ENCODE measurements at places on chromosomes 2 and 18. TPM values are rescaled to one million over a fixed set of nuclear protein-coding genes. Genes with fewer than 3 reads are reported as not detected.

The DUSP19 gene
- 3.5 TPM for total RNA-seq

The DYSF gene
- 0.15 TPM for total RNA-seq

The MERTK gene
- total RNA-seq = 0.29 TPM

The TMEM247 gene
- total RNA-seq = not detected

The EMILIN2 gene
- total RNA-seq = 16.3 TPM

The TXNL4A gene
- 30.3 TPM for total RNA-seq

The FTCDNL1 gene
- 3.3 TPM for total RNA-seq

The SCTR gene
- total RNA-seq = not detected

The MBOAT2 gene
- total RNA-seq = 73.4 TPM

The MBP gene
- total RNA-seq = 3.8 TPM

The IKZF2 gene
- total RNA-seq = 15.6 TPM

The CKAP2L gene
- total RNA-seq = 0.50 TPM

The DPP10 gene
- total RNA-seq = not detected

The CAPN14 gene
- total RNA-seq = 0.33 TPM

The KCNJ3 gene
- total RNA-seq = not detected

The FSHR gene
- total RNA-seq = not detected

The MAL gene
- total RNA-seq = 0.17 TPM

The CEP68 gene
- total RNA-seq = 8.6 TPM

The TEKT4 gene
- total RNA-seq = not detected

The IL36RN gene
- not detected for total RNA-seq

The C2orf80 gene
- not detected for total RNA-seq

The MLPH gene
- 18.0 TPM for total RNA-seq

The CTLA4 gene
- total RNA-seq = not detected

The CYTIP gene
- total RNA-seq = not detected

The ST8SIA5 gene
- 0.15 TPM for total RNA-seq

The CNTNAP5 gene
- not detected for total RNA-seq

The CYP1B1 gene
- 184 TPM for total RNA-seq

The TMEM18 gene
- total RNA-seq = 32.7 TPM

The CPLX4 gene
- total RNA-seq = not detected

The ANKRD30BL gene
- total RNA-seq = not detected

The FAM136A gene
- 25.7 TPM for total RNA-seq

The VWC2L gene
- total RNA-seq = not detected

The TCF7L1 gene
- total RNA-seq = 2.5 TPM

The RFX8 gene
- 36.7 TPM for total RNA-seq

The SPR gene
- 20.5 TPM for total RNA-seq

The INHBB gene
- total RNA-seq = not detected

The NT5C1B gene
- total RNA-seq = not detected

The LBX2 gene
- total RNA-seq = 6.3 TPM

The EML4 gene
- 74.6 TPM for total RNA-seq

The TBR1 gene
- total RNA-seq = not detected

The DNAH6 gene
- 0.58 TPM for total RNA-seq

The GNLY gene
- total RNA-seq = not detected

The TRAK2 gene
- total RNA-seq = 53.4 TPM

The TET3 gene
- total RNA-seq = 3.1 TPM

The IL1RN gene
- 0.17 TPM for total RNA-seq
